Pancreas (tissue), 10 donors: ENCODE measurements at places on chromosomes 12 and 14.

DNA sequence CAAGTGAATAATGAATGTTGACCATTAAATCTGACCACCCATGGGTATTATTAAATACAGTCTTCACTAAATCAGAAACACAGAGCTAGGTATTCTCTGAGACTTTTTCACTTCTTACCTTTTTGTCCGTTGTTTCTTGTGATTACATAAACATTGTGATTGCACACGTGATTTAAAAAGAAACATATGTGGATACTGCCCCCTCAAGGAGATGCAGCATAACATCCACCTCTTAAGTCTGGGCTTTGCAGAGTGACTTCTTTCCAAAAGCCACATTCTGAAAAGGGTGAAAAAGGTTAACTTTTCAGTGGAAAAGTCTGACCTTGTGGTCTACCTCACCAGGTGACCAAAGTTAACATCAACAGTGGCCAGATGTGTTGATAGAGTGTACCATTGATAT lies 185.5 kb upstream of the FAR2 start:
- no peak for DNase-seq

GRCh38 chr14:99146616-99147365 lies 125.2 kb downstream of the BCL11B start:
- no peak for DNase-seq

DNA sequence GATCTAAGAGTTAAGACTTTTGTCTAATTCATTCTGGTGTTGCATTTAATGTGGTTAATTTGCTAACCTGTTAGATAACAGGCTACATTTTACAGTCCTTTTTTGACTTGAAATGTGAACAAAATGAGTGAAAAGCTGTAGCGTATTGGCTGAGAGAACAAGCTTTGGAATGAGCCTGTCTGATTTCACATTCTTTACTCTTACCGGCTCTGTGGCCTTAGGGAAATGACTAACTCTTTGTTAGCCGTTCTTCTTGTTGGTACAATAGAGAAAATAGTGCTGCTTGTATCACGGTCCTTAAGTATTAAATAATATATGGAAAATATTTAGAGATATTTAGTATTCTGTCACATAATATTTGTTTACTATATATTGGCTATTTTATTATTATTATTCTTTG lies 1.9 kb downstream of the MNAT1 start:
- DNase-seq, result no peak

- DNase-seq, result no peak
These were observed 113.3 kb upstream of the ATP2B1 start for GRCh38 chr12:89821896-89822295.
